Glutamatergic neuron (in vitro differentiated cells): ENCODE measurements at places on chromosomes 2 and 18. TPM values are rescaled to one million over a fixed set of nuclear protein-coding genes. Genes with fewer than 3 reads are reported as not detected.

- no peak for DNase-seq
Measured at GRCh38 chr18:70457788-70458187, 168.9 kb downstream of the SOCS6 start.

DNA sequence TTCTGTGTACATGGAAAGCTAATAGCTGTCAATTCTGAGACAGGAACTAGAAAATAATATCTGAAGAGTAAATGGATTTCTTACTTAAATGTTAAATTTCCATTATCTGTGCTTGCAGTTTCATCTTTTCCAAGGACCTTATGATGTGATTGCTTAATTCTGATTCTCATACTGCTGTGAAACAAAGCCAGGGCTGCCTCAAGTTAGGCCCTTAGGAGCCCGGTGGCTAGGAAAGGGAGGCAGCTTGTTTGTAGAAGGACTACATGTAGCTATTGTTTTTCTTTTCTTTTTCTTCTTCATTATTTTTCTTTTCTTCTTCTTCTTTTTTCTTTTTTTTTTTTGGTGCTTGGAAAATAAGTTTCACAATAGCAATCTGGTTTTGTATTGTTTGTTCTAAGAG lies 50.5 kb downstream of the XRCC5 start:
- DNase-seq: no peak

DNA sequence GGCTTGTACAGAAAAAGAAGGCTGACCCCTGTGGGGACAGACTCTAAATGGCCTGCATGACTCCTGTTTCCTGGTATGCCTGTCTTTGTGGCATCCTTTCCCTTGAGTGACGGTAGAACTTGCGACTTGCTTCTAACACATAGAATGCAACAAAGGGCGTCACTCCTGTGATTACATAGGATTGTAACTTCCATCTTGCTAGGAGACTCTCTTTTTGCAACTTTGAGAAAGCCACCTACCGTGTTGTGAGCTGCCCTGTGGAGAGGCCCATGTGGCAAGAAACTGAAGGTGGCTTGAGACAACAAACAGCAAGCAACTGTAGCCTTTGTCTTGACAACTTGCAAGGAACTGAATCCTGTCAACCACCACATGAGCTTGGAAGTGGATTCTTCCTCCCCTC lies 46.5 kb downstream of the THNSL2 start:
- DNase-seq: no peak

The POTEI gene
- total RNA-seq: 1.4 TPM

- DNase-seq: no peak
Measured at GRCh38 chr2:150606380-150607060, 119.1 kb upstream of the RND3 start.

The C2orf92 gene
- total RNA-seq: 19.6 TPM

DNA sequence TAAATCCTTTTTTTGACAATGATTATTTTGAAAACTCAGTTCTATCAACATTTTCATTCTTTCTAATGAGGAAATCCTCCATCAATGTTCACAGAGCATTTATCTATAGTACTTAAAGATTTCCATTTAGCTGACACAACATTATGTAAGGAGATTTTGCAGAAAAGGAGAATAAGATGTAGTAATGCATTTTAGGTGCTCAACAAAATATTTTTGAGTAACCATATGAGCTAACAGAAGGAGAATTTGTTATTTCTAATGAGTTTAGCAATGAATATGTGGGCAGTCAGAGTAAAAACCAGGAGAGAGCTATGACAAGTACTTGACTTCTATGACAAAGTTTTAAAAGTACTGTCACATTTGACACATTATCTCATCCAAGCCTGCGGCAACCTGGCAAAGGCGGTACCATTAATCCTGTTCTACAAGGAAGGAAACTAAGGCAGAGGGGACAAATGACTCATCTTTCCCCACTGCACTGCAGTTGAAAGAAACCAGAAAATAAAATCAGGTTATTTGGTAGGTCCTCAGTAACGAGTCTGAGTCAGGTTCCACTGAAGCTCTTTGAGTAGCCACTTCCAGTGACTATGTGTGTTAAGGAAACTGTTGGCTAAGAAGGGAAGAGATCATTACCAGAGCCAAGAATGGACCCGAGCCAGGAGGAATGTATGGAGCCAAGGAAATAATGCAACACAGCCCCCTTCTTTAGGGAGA lies 134.1 kb upstream of the ITGB6 start:
- no peak for DNase-seq
